ENCODE measurements at places on chromosomes 12 and 14. TPM values are rescaled to one million over a fixed set of nuclear protein-coding genes. Genes with fewer than 3 reads are reported as not detected.

EXOC3L4 gene
- not detected for total RNA-seq

NEUROD4 gene
- not detected for total RNA-seq

DPPA3 gene
- total RNA-seq = not detected

ESR2 gene
- 0.40 TPM for total RNA-seq

IRAK3 gene
- total RNA-seq = 20.9 TPM

IFNG gene
- total RNA-seq = not detected

SERPINA10 gene
- not detected for total RNA-seq

CHD8 gene
- total RNA-seq = 45.3 TPM

ART4 gene
- total RNA-seq = not detected

LBHD2 gene
- total RNA-seq = not detected

SYT1 gene
- total RNA-seq = 12.0 TPM

RERG gene
- total RNA-seq = 0.26 TPM

SLC4A8 gene
- 3.4 TPM for total RNA-seq

DBX2 gene
- not detected for total RNA-seq

TTC7B gene
- total RNA-seq = 26.4 TPM

COX6A1 gene
- 667 TPM for total RNA-seq

DNAJC22 gene
- total RNA-seq = 9.7 TPM

RTN1 gene
- total RNA-seq = 2.6 TPM

PDE3A gene
- 3.6 TPM for total RNA-seq

TMEM233 gene
- total RNA-seq = not detected

LRP6 gene
- 11.6 TPM for total RNA-seq

NPC2 gene
- total RNA-seq = 435 TPM

NUAK1 gene
- total RNA-seq = 5.0 TPM

CLSTN3 gene
- 29.7 TPM for total RNA-seq

NGB gene
- not detected for total RNA-seq

SLC39A5 gene
- not detected for total RNA-seq

RFLNA gene
- total RNA-seq = 0.08 TPM

Data from epithelial cell of alveolus of lung (primary cell).